ENCODE measurements at places on chromosomes 1 and 21.

DNA sequence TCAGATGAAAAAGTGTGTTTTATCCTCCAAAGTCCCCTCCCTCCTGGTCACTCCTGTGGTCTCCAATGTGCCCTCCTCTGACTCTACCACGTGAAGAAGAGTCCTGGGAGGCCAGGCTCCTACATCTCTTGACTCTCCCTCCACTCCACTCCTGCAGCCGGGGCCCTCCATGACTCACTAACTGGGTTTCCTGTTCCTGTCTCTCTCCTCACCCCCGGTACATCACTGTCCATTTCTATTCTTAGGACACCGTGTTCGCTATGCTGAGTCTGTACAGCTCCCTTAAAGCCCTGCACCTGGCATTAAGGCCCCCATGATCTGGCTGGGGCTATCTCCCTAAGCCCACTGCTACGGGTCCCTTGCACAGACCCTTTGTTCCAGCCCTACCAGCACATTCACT, 93.4 kb downstream of the BCAR3 start:
- H3K4me1 ChIP-seq: peaks cover 50% of the 10 kb centered on the region
- no peak overlapping the region for H3K27ac ChIP-seq
- DNase-seq: peak; percentile 21
- H3K27me3 ChIP-seq: no peaks in the 10 kb centered on the region
- H3K36me3 ChIP-seq: no peaks in the 10 kb centered on the region

DNA sequence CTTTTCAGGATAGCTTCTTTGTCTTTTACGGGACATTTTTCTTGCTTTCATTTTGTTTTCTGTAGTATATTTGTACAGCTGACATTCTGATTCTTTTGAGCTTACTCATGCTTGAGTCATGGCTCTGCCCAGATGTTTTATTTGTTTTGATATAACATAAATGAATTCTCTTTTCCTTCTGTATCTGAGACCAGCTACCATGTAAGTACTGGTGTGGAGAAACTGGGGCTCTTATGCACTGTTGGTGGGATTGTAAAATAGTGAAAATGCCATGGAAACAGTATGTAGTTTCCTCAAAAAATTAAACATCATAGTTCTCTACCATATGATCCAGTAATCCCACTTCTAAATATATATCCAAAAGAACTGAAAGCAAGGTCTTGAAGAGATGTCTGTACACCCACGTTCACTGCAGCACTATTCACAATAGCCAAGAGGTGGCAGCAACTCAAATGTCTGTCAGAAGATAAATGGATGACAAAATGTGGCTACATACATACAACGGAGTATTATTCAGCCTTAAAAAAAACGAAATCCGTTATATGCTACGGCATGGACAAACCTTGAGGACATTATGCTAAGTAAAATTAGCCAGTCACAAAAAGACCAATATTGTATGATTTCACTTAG, 61.4 kb downstream of the EIF2B3 start:
- H3K4me1 ChIP-seq: no peaks in the 10 kb centered on the region
- peaks cover 2% of the 10 kb centered on the region for H3K36me3 ChIP-seq
- peak; percentile 26 for DNase-seq
- no peak overlapping the region for H3K27ac ChIP-seq
- no peak overlapping the region for H3K4me3 ChIP-seq

DNA sequence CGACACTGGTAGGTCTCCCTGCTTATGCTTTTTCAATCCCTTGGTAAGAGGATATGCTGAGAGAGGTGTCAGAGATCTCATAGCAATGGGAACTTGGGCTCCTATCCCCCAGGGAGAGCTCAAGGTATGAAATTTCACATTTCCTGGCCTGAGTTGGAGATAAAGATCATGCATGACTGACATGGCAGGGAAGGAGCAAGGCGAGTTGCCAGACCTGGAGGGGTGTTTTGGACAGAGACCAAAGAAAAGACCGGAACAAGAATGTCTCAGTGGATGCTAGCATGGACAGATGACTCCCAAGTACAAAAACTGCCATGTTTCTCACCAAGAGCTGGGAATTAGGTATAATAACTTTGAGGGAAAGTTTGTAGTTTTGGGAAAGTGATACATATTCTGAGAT, 334.1 kb upstream of the B3GALT2 start:
- no peak overlapping the region for H3K27ac ChIP-seq

DNA sequence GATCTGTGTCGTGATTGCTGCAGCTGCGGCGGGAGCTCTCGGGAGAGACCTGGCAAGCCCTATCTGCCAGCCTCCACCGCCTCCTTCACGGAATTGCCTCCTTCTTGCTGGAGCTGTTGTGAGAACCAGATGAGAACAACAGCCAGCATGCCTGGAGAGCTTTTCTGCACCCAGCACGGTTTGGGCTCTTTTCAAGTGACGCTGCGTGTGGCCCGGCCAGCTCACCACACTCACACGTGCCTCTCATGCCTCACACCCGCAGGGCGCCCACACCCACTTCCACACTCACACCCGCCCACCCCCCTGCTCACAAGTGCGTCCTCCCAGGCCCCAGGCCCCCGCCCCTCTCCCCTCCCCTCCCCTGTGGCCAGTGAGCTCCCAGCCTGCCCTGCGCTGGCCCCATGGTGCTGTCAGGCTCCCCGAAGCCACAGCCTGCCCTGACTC, 135.7 kb upstream of the RUNX3 start:
- H3K27me3 ChIP-seq: no peaks in the 10 kb centered on the region
- no peak overlapping the region for H3K4me3 ChIP-seq
- H3K4me1 ChIP-seq: no peaks in the 10 kb centered on the region
- H3K27ac ChIP-seq: no peak overlapping the region
- peak; percentile 27 for DNase-seq

DNA sequence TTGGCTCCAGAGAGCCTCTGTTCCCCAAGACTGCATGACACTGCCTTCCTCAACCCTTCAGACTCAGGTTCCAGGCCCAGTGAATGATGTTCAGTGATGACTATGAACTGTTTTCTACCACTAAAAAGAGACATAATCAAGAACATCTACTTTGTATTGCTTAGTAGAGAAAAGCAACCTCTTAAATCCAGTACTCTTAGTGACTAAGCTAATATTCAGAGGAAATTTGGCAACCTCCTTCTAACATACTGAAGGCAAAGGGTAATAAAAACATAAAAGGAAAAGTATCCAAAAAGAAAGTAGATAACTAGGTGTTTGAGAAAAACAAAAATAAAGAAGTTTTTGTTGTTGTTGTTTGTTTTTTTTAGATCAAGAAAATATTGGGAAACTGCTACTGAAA, 153.3 kb upstream of the RUNX1 start:
- H3K27me3 ChIP-seq: no peaks in the 10 kb centered on the region
- peaks cover 14% of the 10 kb centered on the region for H3K4me1 ChIP-seq
- peak; percentile 13 for DNase-seq

DNA sequence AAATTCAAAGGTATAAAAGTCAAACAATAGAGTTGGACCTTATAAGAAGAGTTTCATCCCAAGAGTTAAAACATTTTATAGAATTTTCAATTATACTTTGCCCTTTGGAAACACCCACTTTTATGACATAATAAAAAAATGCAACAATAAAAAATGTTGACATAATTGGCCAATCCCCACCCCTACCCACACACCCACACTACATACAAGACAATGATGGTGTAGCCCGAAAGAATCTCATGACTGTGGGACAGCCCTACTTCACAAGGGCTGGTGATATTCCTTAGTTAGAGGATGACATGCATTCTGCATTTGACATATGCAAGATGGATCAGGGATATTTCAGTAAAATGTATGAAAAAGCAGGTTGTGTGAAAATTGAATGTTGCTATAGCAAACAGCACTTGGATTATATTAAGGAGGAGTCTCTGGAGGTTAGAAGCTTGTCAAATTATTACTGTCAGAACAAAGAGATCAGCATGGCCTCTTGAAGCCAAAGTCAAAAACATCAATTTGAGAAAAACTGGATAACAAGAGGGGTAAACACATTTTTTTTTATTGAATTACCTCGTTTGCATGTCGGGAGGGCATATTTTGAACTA, 133.0 kb upstream of the SAMSN1 start:
- no peaks in the 10 kb centered on the region for H3K27me3 ChIP-seq
- no peaks in the 10 kb centered on the region for H3K36me3 ChIP-seq
- H3K4me1 ChIP-seq: peaks cover 24% of the 10 kb centered on the region
- no peak for DNase-seq
- H3K4me3 ChIP-seq: no peak overlapping the region

GRCh38 chr1:229221106-229222019, 49.5 kb upstream of the RAB4A start:
- no peaks in the 10 kb centered on the region for H3K27me3 ChIP-seq
- peaks cover 6% of the 10 kb centered on the region for H3K4me1 ChIP-seq
- peak; percentile 14 for DNase-seq
- H3K27ac ChIP-seq: no peak overlapping the region
- H3K36me3 ChIP-seq: no peaks in the 10 kb centered on the region
- H3K4me3 ChIP-seq: no peak overlapping the region

- H3K4me3 ChIP-seq: no peak overlapping the region
These were observed 29.0 kb downstream of the PPFIA4 start for GRCh38 chr1:203055161-203055799.

DNA sequence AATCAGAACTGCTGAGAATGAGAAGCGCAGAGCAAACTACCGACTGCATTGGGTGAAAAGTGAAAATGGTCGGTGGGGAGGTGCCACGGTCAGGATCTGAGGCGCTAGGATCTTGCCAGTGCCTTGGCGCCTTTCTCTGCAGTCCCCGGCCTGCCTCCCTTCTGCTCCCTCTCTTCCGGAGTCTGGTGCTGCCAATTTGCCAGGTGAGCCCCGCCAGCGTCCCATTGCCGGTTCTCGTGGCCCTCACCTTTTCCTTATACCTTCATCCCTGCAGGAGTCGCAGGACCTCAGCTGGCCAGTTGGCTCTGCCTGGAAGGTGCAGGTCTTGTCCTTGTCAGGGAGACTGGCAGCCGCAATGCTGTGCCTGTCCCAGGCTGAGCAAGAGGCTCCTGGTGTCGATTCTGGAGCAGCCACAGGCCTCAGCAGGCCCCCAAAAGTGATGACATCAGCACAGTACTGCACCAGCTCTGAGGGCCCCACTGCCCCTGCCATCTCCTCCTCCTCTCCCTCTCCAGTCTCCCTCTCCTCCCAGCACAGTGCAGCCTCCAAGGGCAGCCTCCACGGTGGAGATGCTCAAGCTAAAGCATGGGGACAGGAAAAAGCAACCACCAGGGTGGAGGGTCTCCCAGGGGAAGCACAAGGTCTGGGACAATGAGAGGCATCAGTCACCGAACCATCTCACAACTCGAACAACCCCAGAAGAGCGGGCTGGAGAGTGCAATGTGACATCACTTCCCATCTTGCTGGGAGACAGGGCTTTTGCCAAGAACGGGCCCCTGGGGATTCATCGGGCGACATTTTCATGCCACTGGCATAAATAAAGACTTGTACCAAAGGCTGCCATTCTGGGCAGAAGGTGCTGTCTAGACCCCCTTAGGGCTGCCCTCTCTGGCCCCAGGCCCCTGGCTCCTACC, 37.1 kb upstream of the H6PD start:
- no peak for DNase-seq
- peaks cover 58% of the 10 kb centered on the region for H3K27me3 ChIP-seq
- no peak overlapping the region for H3K4me3 ChIP-seq
- H3K4me1 ChIP-seq: no peaks in the 10 kb centered on the region

DNA sequence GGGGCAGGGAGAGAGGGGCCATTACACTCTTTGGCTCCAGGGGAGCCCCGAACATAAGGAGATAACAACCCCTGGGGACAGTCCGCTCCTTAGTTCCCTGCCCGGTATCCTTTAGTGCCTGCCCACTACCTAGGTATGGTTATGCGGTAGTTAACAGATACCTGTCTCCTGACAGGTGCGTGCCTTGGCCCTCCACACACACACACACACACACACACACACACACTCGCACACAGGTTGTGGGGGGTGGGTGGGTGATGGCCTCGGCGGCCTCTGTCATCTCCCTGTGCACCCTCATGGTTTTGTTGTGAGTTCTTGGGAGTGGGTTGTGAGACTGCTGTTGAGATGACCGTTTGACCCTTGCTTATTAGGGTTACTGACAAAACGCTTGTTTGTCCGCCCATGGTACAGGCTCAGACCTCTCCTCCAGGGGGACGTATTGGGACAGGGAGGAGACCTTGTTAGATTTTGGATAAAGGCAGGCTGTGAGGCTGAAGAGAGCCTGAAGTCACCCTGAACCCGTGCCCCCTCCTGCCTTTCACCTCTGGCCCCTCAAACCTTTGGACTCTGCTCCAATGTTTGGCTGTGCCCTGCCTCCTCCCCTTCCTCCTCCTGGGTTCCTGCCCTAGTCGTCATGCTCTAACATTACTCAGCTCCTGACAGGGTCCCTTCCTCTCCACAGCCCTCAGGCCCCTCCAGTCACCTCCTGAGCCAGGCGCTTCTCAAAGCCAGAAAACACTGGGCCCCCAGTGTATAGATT, 979 bp downstream of the RASSF5 start:
- H3K27ac ChIP-seq: no peak overlapping the region
- peaks cover 20% of the 10 kb centered on the region for H3K27me3 ChIP-seq
- H3K4me1 ChIP-seq: peaks cover 38% of the 10 kb centered on the region
- H3K4me3 ChIP-seq: no peak overlapping the region
- no peaks in the 10 kb centered on the region for H3K36me3 ChIP-seq

DNA sequence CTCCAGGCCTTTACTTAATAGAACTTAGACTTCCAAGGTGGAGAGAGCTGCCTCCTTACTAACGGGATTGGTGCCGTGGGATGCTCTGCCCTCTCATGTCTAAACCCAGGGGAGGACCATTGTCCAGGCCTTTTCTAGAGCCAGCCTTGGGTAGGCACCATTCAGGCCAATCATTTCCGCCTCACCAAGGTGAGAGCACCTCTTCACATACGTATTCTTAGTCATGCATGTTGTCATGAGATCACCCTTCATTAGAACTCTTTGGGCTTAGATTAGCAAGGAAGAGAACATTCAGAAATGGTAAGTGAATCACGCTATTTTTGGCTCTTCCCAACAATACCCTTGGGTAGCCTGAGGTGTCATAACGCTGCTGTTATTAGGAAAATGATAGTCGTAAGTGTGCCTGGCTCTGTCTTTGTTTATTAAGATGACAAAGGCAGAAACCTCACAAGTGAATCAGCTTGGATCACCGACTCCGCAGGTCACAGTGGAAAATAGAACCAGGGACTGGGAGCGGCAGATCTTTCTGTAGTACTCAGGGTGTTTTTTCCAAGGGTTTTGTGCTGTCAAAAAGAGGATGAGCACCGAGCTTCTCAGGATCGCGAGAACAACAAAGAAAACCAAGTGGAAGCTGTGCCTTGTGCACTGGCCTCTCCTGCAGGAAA, 55.0 kb downstream of the HUNK start:
- DNase-seq: no peak
- no peak overlapping the region for H3K27ac ChIP-seq
- H3K27me3 ChIP-seq: no peaks in the 10 kb centered on the region

- no peaks in the 10 kb centered on the region for H3K4me1 ChIP-seq
- no peaks in the 10 kb centered on the region for H3K36me3 ChIP-seq
- H3K27me3 ChIP-seq: no peaks in the 10 kb centered on the region
- no peak overlapping the region for H3K27ac ChIP-seq
- DNase-seq: peak; percentile 25
- no peak overlapping the region for H3K4me3 ChIP-seq
These were observed 265.9 kb downstream of the PRDM2 start for GRCh38 chr1:13965770-13966398.

GRCh38 chr21:32921632-32922230, 104.0 kb upstream of the OLIG2 start:
- no peaks in the 10 kb centered on the region for H3K27me3 ChIP-seq
- no peak overlapping the region for H3K4me3 ChIP-seq
- DNase-seq: peak; percentile 46
- H3K27ac ChIP-seq: no peak overlapping the region
- H3K36me3 ChIP-seq: no peaks in the 10 kb centered on the region
